ENCODE measurements at places on chromosomes 7 and 10. TPM values are rescaled to one million over a fixed set of nuclear protein-coding genes. Genes with fewer than 3 reads are reported as not detected.

Gene ZPBP
- not detected for polyA plus RNA-seq

Gene ACTL6B
- polyA plus RNA-seq: not detected

Gene OIT3
- not detected for polyA plus RNA-seq

Gene AGAP3
- 10.5 TPM for polyA plus RNA-seq

Gene SLC29A3
- 7.3 TPM for polyA plus RNA-seq

Gene FMC1
- 30.4 TPM for polyA plus RNA-seq

Gene EGFR
- polyA plus RNA-seq: 48.7 TPM

Gene CDH23
- 0.08 TPM for polyA plus RNA-seq

Gene OR2A1
- 0.10 TPM for polyA plus RNA-seq

Gene PLAU
- polyA plus RNA-seq: 26.0 TPM

Gene ZNF3
- 15.0 TPM for polyA plus RNA-seq

Gene IGF2BP3
- polyA plus RNA-seq: 7.0 TPM

Gene ASZ1
- not detected for polyA plus RNA-seq

Gene NXPH1
- not detected for polyA plus RNA-seq

Measured in GM23248 (cell line).